ENCODE measurements at places on chromosomes 2 and 18.

GRCh38 chr2:231463698-231464575, at the start of gene NCL:
NCL (minus strand) TSS chr2:231464484; CDS start chr2:231464353, 131 bp downstream.
- peak; percentile 96 for DNase-seq

GRCh38 chr2:67824186-67824585, 238.6 kb downstream of the C1D start:
- peak; percentile 66 for DNase-seq

- no peak for DNase-seq
These were observed 22.4 kb upstream of the CD28 start for GRCh38 chr2:203683932-203684556.

GRCh38 chr2:241618296-241618805, 18.6 kb downstream of the THAP4 start:
- DNase-seq: no peak

DNA sequence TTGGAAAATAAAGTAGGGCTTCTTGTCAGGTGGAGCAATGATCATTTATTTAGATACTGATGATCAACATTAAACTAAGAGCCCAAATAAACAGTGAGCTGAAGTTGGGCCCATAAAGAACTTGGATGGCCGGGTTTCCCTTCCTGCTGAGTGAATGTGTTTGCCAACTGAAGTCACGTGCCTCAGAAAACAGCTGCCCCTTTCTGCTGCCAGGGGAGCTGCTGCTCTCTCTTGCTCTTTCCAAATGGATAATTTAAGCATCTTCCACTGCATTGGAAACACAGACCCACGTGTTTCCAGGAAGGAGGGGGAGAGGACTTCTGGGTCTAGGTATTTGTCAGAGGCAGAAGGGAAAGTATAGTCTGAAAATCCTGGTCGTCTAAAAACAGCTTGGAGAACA, 22.9 kb upstream of the NCKAP5 start:
- DNase-seq: no peak

DNA sequence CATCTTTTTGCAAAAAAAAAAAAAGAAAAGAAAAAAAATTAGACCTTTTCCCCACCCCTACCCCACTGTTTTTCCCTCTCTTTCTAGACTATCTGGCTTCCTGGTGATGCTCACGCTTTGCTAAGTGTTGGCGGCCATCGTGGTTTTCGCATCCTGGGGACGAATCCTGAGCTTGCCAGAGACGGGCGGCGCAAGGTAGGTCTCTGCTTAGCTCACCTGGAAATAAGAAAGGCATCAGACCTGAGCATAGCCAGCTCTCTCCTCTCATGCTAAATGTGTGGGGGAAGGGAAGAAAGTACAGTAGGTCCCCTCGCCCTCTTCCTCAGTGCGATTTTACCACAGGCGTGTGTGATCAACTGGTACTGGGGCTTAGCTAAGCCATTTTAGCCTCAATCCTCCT, 90.5 kb downstream of the KLHL29 start:
- no peak for DNase-seq

GRCh38 chr2:103008586-103008985, 246.8 kb downstream of the TMEM182 start:
- no peak for DNase-seq

DNA sequence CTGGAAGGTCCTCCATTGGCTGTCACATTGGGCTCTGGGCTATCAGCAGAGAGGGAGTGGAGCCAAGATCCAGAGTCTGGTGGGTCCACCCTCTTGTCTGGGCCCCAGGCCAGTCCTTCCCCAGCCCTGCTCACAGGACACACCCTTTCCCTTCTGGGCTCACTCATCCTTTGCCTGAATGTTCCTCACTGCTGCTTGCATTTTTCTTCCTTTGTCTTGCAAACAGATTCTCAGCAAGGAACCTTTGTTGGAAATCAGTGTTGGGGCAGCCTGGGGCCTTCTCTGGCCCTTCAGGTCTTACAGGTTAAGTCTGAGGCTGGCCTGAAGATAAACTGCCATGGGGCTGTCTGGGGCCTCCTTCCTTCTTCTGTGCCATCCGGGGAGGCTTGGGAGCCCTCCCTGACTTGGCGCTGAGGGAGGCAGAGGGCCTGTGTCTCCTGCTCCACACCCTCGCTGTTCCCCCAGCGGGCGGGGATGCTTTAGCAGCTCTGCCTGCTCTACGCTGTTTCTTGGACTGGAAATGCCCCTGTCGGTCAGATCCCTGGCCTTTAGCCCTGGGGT, 11.5 kb upstream of the CELF4 start:
- DNase-seq: no peak

DNA sequence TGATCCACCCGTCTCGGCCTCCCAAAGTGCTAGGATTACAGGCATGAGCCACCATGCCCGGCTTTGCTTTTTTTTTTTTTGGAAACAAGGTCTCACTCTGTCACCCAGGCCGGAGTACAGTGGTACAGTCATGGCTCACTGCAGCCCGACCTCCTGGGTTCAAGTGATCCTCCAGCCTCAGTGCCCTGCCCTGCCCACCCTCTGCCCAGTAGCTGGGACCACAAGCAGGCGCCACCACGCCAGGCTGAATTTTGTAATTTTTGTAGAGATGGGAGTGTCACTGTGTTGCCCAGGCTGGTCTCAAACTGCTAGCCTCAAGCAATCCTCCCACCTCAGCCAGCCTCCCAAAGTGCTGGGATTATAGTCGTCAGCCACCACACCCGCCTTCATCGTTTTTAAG, 11.6 kb upstream of the PSD4 start:
- DNase-seq: no peak

GRCh38 chr2:125280265-125280664, 1255.2 kb downstream of the CNTNAP5 start:
- no peak for DNase-seq

GRCh38 chr2:112708968-112709367, 11.9 kb upstream of the NT5DC4 start:
- no peak for DNase-seq

- no peak for DNase-seq
These were observed 21.5 kb downstream of the GKN2 start for GRCh38 chr2:68931149-68931711.

DNA sequence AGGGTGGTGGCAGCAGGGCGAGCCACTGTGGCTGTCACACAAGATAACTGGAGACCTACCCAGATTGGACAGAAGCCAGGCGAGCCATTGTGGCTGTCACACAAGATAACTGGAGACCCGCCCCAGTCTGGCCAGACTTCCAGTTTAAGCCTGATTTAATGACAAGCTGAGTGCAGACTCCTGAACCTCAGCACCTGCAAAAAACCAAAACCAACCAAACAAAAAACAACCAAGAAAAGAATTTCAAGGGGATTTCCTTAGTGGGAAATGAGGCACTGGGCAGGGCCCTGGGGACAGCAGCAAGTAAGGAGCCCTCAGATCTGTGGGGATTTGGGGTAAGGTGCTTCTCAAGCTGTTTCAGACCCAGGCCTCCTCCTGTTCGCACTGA, 95.2 kb upstream of the BOD1L2 start:
- no peak for DNase-seq

- DNase-seq: no peak
These were observed 158.9 kb downstream of the DOK6 start for GRCh38 chr18:69559604-69560003.

DNA sequence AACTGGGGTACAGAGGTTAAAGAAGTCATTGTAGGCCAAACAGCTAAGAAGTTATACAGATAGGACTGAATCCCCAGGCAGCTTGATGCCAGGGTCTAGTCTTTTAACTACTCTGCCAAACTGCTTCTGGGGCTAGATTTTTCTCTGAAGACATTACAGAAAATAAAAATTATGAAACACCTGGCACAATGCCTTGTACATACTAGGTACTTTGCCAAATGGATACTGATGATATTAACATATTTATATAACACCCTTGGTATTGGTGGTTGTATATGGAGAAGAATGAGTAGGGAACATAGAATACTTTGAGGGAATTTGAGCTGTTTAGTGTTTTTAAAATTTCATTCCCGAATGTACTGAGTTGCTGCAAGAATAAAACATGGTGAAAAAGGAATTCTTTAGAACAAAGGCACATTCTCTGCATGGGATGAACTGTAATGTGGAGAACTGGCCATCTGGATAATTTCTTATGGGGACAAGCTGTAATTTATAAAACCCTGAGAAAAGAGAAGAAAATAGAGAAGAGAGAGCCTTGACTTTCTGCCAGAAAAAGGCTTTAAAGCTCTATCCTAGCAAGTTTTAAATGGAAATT, 210.9 kb upstream of the TMEM200C start:
- DNase-seq: no peak

GRCh38 chr2:98702858-98703620, 27.9 kb downstream of the MGAT4A start:
- peak; percentile 4 for DNase-seq

GRCh38 chr2:237721458-237721857, 77.1 kb upstream of the RBM44 start:
- no peak for DNase-seq

- no peak for DNase-seq
These were observed 238.0 kb upstream of the SLC39A10 start for GRCh38 chr2:195419033-195419432.

DNA sequence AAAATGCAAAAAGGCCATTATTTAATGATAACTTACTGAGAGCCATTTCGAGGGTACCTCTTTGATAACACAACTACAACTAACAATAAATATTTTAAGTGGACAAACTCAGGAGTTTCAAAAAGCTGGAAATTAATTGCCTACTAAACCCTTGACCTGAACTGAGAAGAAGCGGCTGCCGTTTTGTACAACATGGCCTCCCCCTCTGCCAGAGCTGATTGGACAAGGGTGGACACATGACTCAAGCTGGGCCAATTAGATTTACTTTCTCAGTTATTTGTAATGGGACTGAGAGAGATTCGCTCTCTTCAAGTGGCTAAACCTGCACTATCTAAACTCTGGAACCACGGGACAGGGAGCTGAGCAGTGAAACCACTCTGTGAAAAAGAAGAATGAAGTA, 135.9 kb upstream of the SERPINE2 start:
- no peak for DNase-seq

DNA sequence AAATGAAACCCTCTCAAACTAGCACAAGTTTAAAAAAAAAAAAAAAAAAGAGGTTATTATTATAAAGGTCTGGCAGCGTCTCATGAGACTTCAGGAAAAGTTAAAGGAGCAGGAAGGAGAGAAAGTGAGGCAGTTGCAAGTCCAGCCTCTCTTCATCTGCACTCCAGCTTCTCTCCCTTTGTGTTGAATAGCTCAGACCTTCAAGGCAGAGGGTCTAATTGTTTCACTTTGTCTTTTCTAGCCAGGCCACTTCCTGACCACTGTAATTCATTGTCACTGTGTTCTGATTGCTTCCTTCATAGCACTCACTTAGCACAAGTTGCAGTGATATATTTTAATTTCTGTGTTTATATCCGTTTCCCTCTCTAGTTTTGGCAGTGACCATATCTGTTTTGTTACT, 99.9 kb downstream of the SPATS2L start:
- DNase-seq: no peak

DNA sequence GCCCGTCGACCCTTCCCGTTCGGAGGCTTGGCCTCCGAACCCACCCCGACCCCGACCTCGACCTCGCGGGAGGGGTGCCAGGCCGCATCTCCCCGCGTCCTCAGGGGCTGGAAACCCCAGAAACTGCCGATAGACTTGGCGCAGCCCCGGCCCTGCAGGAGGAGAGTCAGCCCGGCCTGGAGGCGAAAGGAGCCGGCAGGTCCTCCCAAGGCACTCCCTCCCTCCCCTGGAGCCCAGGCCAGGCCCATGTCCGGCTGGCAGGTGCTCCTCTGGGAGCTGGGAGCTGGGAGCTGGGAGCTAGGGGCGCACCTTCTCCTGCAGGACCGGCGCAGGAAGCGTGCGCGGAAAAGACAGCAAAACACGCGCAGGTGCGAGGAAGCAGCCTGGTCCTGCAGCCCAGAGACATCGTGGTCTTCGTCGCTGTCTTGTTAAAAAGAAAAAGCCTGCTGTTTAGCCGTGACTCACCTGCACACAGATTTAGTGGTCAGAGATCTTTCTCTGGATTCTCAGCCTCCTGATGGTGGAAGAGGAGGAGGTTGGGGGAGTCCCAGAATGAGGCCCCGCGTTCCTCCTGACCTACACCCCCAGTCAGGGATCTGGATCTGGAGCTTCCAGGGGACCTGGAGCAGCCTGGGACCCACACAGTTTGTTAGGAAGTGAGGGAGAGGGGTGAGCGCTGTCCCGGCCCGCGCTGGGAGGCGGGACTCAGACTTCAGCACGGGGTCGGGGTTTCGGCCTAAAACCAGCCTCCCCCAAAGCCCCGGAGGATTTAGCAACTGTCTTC, 660 bp upstream of the MBP start:
- DNase-seq: no peak

- DNase-seq: peak; percentile 49
These were observed 7.9 kb downstream of the UGP2 start for GRCh38 chr2:63849381-63850203.

GRCh38 chr2:1601067-1601412, 143.3 kb downstream of the PXDN start:
- no peak for DNase-seq

GRCh38 chr18:6205706-6206105, 209.0 kb downstream of the L3MBTL4 start:
- DNase-seq: peak; percentile 1

DNA sequence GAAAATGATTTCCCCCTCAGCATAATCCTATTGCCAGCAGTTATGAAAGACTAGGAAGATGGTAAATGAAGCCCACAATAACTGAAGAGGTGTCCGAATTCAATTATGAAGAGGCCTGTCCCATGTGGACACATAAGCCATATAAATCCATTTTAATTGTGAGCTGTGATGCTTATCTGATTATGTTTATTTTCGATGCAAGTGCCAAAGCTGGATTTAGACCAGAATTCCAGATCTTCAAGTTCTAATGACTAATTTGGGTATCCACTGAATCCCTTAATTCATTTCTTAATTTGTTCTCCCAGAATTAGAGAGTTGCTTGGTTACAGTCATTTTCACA, 24.5 kb downstream of the SPATS2L start:
- no peak for DNase-seq

GRCh38 chr18:67135981-67136380, 380.5 kb downstream of the DSEL start:
- DNase-seq: no peak

- no peak for DNase-seq
These were observed 259.1 kb downstream of the PRKCE start for GRCh38 chr2:45910473-45911060.

DNA sequence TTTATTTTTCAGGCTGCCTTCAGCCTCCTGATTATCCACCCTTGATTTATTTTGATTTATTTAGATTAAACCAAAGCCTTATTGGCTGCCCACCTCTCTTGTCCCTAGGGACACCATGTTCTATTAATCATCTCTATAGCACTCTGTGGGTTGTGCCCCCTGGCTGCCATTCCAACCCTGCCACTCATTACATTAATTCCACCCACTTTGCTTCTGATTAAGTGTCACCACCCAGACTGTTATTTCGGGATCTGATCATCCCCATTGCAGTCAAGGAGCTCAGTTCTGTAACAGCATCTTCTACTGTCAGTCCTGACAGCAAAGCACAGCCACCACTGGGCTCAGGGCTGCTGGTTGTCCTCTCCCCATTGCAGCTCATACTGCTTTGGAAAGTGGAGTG, 175.1 kb upstream of the DDX18 start:
- DNase-seq: no peak

DNA sequence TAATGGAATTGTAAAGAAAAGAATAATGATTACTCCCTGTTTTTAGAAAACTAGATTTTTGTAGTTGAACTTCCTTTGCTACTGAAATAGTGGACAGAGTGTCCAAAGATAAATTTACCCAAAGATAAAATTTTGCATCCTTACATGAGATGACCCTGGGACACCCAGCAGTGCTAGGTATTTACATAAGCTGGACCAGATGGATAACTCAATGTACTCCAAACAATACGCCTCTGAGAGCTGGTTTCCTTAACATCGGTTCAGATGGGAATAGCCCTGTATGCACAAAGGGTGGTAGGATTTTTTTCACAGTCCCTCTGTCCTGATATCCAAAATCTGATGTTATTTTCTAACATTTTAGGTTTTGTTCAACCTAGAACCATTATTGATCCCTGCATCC, 432.1 kb upstream of the ID2 start:
- no peak for DNase-seq

GRCh38 chr18:31710826-31711225, 26.4 kb upstream of the B4GALT6 start:
- no peak for DNase-seq

All from fibroblast of skin of left quadriceps (primary cell).